Activated CD4-positive, alpha-beta memory T cell treated with anti-CD3 and anti-CD28 coated beads, Interleukin-2, amount 10 ng/mL, durations not matched to agents 7 days and 5 days (primary cell): ENCODE measurements at places on chromosomes 1 and 21.

DNA sequence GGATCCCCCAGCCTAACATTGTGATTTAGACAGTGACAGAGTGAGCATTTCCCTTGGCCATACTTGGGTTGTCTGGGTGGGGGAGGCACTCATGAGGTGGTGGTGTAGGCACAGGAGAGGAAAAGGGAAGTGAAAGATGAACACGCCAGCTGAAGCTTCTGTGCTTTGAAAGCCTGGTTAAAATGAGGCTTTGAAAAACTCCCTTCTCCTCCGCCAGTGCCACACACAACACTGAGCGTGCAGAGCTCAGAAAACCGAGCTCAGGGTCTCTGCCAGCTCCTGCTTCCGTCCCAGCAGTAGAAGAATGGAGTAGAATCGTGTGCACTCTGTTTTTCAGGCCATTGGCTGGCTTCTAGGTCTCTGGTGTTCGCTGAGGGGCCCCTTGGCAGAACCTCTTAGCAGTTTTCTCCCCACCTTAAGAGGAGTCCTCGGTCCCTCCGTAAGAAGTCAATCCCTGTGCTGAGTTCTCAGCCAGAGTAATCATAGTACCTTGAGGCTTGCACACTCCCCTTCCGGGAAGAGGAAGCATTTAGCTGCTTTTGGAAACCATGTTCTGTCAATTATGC lies 12.9 kb downstream of the PLEKHM2 start:
- DNase-seq = peak; percentile 43

GRCh38 chr1:25707280-25708016 lies 90.9 kb downstream of the MAN1C1 start:
- DNase-seq = no peak

- DNase-seq = peak; percentile 19
Measured at GRCh38 chr1:85047472-85048295, 616 bp downstream of the MCOLN3 start.

DNA sequence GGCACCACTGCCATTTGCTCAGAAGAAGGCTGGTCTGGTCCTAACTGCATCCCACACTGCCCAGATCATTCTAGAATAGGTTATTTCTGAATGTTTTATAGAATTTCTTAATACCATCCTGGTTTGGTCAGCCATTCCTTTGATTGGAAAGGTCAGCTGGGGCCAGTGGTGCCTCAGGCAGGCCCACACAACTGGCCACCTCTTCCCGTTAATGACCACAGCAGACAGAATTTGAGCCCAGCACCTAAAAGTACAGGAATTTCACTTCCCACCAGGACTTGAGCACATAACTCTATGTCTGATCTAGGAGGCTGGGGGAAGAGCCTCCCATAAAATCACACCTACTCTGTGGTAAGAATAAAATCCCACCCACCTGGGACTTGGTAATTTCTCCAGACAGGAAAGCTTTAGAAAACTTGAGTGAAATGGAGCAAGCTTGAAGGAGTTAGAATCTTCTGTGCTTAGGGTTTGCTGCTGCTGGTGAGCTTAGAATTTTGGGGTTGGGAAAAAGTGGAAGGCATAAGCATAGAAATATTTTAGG lies 6.6 kb upstream of the PLA2G2C start:
- no peak for DNase-seq

DNA sequence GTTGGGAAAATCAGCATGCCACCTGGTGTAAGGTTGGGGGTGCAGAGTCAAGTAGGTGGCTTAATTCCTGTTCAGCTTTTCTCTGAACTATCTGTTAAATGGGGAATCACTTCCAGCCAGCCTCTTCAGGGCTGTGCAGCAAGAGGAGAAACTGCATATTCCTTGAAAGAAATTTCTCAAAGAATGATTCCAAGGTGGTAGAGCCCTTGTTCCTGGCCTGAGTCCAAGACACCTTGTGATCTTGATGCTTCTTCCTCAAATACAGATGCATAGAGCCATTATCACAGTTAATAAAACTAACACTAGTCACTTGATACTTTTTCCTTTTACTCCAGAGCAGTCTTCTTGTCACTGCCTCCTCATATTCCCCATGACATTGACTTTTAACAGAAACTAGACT lies 5.2 kb downstream of the TXLNA start:
- no peak for DNase-seq

- no peak for DNase-seq
Measured at GRCh38 chr21:15138490-15138889, 73.7 kb upstream of the NRIP1 start.

- DNase-seq = no peak
Measured at GRCh38 chr1:63674238-63674864, 81.1 kb downstream of the PGM1 start.

GRCh38 chr1:1842360-1843146 lies 48.3 kb downstream of the GNB1 start:
- no peak for DNase-seq

DNA sequence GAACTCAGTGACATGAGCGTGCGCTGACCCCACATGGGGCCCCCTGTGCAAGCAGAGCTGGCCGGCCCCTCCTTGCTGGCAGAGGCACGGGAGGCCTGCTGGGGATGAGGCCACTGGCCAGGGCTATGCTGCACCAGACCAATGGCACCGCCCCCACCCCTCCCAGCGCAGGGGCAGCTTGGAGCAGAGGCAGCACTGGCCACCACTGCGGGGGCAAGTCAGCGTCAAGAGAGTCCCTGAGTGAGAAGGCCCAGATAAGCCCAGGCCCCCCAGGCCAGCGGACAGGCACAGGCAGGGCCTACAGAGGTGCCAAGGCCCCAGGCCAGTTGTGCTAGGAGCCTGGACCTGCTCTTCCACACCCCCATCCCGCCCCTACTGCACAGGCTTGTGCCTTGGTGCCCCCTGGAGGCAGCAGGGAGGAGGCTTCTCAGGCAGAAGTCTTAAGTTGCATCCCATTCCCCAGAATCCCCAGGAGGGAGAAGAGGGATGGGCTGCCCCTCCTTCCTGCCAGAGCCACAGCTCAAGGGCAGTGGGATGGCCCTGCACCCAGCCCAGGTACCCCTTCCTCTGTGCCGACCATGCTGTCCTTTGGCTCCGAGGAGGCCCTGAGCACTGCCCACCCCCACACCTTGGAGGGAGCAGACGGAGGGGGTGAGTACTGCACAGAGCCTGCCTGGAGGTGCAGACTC lies 35.8 kb downstream of the EPHX1 start:
- DNase-seq = peak; percentile 28

DNA sequence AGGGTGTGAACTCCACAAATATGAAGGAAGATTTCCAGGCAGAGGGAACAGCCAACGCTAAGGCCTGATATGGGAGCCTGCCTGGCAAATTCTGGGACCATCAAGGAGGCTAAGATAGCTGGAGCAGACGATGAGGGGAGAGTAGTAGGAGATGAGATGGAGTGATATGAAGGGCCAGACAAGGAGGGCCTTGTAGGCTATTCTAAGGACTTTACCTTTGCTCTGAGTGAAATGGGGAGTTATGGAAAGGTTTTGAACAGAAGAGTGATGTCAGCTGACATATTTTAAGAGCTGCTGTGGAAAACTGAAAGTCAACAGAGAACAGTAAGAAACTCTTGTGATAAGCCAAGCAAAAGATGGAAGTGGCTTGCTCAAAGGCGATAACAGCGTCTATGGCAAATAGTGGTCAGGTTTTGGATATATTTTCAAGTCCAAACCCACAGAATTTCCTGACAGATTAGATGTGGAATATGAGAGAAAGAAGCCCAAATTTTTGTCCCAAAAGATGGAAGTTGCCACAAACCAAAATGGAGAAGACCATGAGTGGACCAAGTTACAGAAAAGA lies 2.1 kb upstream of the TP53BP2 start:
- DNase-seq = no peak

GRCh38 chr1:46983830-46984586 lies 39.5 kb upstream of the CYP4X1 start:
- no peak for DNase-seq

DNA sequence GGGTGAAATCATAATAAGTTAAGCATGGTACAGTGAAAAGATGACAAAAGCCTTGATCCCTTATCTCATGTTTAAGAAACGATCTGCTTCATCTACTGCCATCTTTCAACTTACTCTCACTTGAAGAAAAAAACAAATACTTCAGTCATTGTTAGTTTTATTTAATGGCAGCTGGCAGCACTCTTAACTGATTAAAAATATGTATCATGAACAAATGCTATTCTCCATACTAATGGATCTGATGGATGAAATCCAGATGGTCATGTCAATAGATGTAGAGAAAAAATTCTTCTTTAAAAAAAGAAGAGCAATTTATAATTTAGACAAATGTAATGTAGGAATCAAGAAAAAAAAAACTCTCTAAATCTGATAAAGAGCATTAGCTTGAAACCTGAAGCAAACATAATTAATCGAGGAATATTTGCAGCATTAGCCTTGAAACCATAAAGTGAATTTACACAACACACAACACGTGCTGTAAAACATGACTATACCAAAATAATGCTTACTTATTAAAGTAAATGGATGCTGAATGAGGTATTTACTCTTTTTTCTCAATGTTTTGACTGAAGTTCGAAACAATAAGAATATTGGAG lies 579.0 kb upstream of the ADAMTS5 start:
- DNase-seq = no peak

DNA sequence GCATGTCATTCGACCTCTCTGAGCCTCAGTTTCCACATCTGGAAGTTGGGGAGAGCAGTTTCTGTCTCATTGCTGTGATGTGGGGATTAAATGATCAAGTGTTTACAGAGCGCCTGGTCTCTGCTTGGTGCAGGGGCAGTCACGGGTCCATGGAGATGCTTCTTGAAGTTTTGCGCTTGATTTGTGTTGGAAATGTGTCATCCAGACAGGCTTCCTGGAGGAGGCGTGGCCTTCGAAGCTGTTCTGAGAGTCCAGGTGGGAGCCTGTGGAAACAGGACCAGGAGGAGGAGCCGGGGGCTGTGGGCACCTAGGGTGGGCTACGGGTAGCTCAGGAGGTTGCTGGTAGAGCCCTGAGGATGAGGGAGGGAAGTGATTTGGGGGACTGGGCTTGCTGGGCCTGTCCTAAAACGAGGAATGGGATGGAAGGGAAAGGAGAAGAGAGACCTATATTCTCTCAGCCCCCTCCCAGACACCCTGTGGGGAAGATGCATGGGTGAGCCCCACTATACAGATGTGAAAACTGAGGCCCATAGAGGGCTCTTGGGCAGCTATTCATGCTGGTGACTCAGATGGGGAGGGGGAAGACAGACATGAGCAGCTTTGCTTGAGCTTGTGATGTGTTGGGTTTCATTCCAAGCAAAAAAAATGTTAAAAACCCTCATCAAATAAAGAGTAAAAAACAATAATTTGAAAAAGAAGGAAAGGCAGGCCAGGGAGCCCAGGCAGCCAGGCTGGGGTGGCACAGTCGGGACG lies 107.2 kb upstream of the WNT4 start:
- no peak for DNase-seq

- no peak for DNase-seq
Measured at GRCh38 chr1:25641329-25641725, 24.7 kb downstream of the MAN1C1 start.

- DNase-seq = no peak
Measured at GRCh38 chr1:217626321-217626720, 4.6 kb downstream of the GPATCH2 start.

DNA sequence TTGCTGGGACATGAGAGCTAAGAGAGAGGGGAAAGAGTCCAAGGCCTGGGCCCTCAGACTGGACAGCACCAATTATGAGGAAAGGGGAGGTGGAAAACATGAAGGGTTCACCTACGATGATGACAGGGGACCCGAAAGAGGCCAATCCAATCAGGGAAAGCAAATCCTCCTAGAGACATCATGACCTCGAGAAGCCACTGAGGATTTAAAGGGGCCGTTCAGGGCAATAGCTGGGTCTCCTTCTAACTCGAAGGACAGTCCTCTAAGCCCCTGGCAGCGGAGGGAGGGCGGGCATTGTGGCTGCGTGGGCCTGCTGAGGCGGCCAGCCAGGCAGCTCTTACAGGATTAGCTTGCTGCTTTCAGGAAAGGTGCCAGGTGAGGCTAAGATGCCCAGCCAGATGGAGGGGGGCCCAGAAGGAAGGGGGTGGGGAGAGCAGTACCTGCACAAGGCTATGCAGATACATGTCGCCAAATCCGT lies 7.4 kb downstream of the MEF2D start:
- no peak for DNase-seq

DNA sequence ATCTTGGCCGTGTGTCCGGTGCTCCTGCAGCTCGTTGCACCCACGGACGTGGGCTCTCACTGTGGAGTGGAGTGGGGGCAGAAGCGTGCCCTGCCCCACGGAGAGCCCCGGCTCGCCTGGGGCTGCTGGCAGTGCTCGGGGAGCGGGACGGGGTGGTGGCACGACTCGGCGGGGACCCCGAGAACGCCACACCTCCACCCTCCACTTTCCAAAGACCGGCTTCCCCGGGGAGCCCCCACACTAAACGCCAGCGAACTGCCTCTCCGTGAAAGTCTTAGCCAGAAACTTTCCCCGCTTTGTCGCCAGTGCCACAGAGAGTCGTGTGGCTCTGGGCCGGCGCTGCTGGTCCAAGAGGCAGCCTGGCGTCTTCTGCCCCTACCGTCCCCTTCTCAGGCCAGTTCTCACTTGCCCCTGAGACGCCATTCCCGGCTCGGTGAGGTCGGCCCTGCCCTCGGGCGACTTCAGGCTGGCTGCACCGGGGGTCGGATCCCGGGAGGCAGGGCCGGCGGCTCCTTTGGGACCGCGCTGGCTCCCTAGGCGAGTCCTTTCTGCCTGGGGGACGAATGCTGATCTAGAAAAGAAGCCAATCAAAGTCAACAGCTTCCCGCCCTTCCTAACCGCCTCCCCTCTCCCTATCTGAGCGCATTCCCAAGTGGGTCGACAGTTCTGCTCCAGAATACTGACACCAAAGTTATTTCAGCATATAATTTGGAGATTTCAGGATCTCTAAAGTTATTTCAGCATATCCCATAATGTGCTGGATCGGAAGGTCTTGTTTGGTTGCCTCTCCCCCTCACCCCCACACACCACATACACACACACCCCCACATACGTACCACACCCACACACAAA lies 2.6 kb upstream of the SAMD13 start:
- DNase-seq = peak; percentile 18

DNA sequence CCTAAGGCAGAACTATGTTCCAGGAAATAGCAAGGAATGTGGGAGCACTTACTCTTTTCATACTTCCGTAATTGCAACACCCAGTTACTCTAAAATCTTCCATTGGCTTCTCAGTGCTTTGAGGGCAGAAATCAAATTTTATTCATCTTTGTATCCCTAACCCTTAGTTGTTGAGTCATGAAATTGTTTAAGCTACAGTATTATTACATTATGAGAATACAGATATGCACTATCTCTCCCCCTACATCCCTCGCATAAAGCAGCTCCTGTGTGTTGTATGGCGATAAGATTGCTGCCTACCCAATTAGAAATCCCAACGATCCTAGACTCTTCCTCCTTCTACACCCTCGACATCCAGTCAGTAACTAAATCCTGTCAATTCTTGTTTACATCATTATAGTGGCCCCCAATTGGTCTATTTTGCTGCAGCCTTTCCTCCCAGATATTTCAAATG lies 2.6 kb downstream of the AIDA start:
- no peak for DNase-seq

DNA sequence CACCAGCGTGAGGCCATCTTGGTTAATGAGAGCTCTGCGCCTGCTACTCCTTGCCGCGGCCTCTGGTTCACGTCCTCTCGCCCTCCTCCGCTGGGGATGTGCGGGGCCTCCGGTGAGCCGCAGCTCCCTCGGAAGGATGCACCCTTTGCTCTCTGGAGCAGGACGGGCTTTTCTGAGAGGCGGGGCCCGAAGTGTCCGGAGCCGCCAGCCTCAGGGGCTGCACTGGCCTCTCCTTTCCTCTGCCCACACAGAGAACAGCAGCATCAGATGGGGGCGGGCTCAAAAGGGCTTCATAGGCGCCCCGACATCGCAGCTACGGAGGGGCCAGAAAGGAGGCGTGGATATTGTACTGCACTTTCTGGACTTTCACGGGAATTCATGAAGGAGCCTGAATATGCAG lies 284.7 kb downstream of the CAMTA1 start:
- no peak for DNase-seq

- no peak for DNase-seq
Measured at GRCh38 chr21:45497846-45498645, 44.2 kb downstream of the SLC19A1 start.
